ENCODE measurements at places on chromosomes 1 and 21.

DNA sequence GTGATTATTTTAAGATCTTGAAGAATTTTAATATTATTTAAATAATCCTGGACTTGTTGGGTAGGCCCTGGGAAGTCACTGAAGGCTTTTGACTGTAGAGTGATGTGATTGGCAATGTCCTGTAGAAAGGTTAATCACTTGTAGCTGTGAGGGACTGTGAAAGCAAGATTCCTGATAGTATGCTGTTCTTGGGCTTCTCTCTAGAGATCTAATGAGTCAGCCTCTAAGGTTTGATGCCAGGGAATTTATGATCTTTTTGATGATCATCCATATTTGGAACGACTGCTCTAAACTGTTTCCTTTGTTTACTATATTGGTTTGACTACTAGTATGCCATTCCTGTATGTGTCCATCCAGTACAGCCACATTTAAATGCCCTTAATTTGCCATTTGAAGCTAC lies 56.5 kb downstream of the CAMSAP2 start:
- no peak for DNase-seq

- DNase-seq, result no peak
These were observed 136.6 kb upstream of the HMGB4 start for GRCh38 chr1:33727310-33727709.

- DNase-seq, result no peak
These were observed at the start of gene HUNK for GRCh38 chr21:31872452-31873274. Gene HUNK (plus strand): TSS chr21:31873020. CDS start chr21:31873675, 655 bp downstream.

DNA sequence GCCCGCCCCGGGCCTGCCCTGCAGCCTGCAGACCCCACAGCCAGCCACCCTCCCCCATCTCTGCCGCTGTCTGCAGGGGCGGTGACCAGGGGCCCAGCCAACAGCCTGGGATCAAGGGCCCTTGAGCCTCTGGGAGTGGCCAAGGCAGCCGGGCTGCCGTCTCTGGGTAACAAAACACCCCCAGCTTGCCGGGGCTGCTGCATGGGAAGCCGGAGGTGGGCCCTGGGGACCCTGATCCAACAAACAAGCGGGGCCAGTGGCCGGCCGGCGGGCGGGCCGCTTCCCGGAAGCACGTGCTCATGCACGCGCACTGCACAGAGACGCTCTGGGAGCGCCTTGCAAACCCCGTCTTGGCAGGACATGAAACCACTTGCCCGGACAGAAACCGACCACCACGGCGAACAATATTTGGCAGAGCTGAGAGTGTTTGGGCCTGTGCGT lies 13.2 kb downstream of the MEGF6 start:
- no peak for DNase-seq

DNA sequence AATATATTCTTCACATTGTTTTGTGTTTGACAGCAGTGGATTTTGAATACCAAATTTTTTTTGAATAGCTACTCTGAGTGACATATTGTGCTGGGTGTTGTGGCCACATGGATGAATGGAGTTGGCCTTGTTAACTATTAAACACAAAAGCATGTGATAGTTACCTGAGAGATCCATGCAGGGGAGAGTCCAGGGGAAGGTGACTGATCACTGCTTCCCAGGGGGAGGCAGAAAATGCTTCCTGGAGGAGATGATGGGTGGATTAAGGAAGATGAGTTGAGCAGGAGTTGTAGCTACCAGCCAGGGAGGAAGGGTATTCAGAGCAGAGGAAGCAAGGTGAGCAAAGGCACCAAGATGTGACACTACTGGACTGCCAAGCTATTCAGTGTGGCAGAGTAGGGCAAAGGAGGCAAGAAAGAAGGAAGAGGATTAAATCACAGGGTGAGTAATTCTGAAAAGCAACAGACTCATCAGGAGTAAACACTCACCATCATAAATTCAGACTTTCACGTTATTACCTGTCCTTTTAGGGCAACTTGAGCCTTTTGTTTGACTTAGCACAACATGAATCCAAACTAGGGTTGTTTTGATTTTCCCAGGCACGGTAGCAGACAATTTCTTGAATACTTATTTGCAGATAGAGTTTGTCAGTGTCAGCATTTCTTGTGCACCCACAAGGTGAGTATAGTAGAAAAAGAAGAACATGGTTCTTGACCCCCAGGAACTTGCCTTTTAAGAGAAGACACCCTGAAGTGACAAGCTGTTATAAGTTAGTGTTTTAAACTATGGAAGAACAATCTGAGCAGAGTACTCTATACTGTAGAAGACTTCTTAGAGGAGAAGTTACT lies 4.2 kb downstream of the CD46 start:
- DNase-seq, result no peak
